Aorta (tissue), 5 donors: ENCODE measurements at places on chromosomes 7 and 10. TPM values are rescaled to one million over a fixed set of nuclear protein-coding genes. Genes with fewer than 3 reads are reported as not detected.

The FBXL13 gene
- 1.4 TPM for total RNA-seq

The PNLIPRP2 gene
- total RNA-seq = 1.2 TPM

The FRG2B gene
- not detected for total RNA-seq

The UCMA gene
- not detected for total RNA-seq

The FAM13C gene
- total RNA-seq = 8.1 TPM

The USP54 gene
- total RNA-seq = 45.7 TPM

The SMURF1 gene
- 37.1 TPM for total RNA-seq

The HOXA7 gene
- total RNA-seq = 9.3 TPM

The SPDYE2 gene
- not detected for total RNA-seq

The GIMAP8 gene
- 20.0 TPM for total RNA-seq

The MKI67 gene
- 4.2 TPM for total RNA-seq

The STRIP2 gene
- 0.58 TPM for total RNA-seq

The NRAP gene
- total RNA-seq = not detected

- DNase-seq = no peak
Measured at GRCh38 chr10:20582041-20582440, 315.1 kb downstream of the NEBL start.

- no peak for DNase-seq
Measured at GRCh38 chr7:5238500-5238899, 44.2 kb upstream of the SLC29A4 start.

DNA sequence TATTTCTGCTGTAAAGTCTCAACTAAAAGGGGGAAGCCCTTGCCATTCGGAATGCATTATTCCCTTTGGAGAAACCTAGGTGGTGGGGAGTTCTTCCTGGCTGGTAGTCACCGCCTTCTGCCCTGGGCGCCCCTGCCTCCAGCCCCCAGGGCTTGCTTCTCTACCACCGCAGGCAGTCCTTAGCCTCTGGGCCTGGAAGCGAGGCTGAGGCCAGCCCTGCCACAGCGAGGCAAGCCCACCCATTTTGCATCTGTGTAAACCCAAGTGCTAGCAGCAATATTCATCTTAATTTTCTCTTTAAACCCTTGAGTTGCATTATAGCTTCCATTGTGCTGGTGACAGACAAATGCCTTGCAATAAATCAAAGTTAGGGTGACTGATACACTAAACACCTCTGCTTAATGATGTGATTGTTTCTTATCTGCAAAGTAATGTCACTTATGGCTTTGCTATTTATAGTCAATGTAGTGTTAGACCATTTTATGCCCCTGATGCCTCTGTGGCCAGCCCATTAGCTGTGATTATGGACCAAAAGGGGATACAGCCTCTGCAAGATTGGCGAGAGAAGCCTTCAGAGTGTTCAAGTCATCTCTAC, 26.2 kb upstream of the MGMT start:
- no peak for DNase-seq

DNA sequence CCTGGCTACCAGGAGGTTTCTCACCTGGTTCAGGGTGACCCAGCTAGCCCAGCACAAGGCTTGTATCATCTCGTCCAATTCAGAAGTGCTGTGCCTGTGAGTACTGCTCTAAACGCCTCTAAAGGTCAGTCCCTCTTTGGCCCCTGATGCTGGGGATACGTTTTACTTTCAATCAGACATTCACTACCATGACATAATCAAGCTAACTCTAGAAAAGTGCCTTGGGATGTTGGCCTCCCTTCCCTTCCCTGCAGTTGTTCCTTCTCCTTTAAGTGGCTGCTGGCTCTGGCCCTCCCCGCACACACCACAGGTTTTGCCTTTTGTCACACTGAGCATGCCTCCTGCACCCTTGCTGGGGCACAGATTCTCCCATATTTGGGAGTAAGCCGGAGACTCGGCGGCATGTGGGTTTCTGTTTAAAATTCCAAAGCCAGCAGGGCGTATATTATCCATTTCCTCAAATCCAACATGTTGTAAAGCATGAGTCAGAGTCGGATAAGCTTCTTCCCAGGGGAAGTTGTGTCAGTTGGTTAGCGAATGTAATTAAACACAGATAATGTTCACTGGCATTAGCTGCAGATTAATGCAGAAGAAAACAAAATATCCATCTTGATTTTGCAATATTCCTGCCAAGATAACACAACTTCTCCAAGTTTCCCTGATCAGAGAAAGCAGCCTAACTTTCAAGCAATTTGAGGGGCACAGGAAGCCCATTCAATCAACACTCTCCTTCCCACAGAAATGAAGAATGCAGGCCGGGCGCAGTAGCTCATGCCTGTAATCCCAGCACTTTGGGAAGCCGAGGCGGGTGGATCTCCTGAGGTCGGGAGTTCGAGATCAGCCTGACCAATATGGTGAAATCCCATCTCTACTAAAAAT, 31.8 kb upstream of the VCL start:
- DNase-seq = peak; percentile 93

GRCh38 chr10:111110771-111111170, 33.9 kb downstream of the ADRA2A start:
- no peak for DNase-seq

DNA sequence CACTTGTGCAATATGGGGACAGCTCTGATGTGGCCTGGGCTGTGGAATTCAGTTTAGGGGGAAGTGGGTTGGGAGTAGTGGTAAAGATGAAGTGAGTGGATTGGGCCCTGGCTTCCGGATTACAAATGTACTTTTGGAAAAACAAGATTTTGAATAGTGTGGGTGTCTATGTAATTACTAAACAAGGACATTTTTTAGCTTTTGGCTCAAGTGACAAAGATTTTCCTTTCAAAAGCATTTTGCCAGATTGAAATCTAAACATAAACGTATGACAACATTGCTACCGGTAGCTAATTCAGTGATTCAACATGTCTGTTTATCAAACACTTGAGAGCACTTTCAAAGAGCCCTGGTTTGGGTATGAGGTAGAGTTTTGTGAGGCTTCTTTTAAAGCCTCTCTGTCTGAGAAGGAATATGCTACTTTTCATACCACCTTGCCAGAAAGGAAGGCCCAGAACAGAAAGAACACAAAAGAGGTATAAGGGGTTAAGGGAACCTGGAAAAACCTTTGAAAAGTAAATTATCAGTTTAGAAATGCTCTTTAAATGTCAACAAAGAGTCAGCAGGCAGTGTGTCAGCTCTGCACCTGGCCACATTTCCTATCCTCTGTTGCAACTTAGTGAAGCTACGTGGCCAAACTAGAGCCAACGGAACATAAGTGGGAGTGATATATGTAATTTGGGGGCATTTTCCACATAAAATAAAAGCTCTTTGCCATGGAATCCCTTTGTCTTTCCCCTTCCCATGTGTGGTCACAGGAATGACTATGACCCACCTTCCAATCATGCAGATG, 516.1 kb downstream of the NRG3 start:
- no peak for DNase-seq

DNA sequence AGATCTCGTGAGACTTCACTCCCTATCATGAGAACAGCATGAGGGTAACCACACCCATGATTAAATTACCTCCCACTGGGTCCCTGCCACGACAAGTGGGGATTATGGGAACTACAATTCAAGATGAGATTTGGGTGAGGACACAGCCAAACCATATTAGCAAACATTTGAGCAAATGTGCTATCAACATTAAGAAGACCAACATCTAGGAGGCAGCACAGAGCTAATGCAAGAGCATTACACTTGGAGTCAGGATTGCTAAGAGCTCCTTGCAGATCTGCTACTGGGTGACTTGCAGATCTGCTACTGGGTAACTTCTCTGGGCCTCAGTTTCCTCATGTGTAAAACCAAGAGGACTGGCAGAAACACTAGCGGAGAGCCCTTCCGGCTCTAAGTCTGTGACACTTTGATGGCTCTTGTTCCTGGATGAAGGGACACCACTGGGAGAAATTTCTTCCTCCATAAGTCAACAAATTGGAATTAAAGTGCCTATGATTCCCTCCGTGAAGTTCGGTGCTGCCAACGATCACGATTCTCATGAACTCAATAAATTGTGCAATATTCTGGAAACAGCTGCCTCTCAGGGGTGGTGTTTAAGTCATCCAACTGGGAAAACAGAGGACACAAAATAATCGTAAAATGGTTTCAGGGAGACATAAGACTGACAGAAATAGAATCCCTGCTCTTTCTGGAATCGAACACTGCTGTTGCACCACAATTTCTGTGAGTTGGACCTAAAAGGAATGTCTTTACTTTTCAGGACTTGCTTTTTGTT, 115.8 kb upstream of the ITGB1 start:
- no peak for DNase-seq

- DNase-seq = no peak
Measured at GRCh38 chr7:97405835-97406234, 288.3 kb downstream of the SDHAF3 start.

- no peak for DNase-seq
Measured at GRCh38 chr10:110507346-110507745, 9.6 kb downstream of the DUSP5 start.

- DNase-seq = no peak
Measured at GRCh38 chr10:8017277-8017676, 37.2 kb upstream of the GATA3 start.

DNA sequence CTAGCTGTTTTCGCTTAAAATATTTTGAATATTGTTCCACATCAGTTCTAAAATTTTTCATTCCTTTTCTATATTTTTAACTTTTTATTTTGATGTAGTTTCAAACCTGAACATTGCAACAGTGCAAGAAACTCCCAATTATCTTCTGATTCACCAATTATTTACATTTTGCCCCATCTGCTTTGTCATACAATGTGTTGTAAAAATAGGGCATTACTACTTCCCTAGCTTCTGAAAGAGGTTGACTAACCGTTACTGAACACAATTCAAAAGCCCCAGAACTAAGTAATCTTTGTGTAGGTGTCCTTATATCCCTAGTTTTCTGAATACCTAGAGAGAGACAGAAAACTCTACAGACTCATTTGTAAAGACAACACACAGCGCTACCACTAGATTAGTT, 86.7 kb downstream of the AVL9 start:
- DNase-seq = no peak

- DNase-seq = no peak
Measured at GRCh38 chr10:132494866-132495630, 42.5 kb upstream of the INPP5A start.

DNA sequence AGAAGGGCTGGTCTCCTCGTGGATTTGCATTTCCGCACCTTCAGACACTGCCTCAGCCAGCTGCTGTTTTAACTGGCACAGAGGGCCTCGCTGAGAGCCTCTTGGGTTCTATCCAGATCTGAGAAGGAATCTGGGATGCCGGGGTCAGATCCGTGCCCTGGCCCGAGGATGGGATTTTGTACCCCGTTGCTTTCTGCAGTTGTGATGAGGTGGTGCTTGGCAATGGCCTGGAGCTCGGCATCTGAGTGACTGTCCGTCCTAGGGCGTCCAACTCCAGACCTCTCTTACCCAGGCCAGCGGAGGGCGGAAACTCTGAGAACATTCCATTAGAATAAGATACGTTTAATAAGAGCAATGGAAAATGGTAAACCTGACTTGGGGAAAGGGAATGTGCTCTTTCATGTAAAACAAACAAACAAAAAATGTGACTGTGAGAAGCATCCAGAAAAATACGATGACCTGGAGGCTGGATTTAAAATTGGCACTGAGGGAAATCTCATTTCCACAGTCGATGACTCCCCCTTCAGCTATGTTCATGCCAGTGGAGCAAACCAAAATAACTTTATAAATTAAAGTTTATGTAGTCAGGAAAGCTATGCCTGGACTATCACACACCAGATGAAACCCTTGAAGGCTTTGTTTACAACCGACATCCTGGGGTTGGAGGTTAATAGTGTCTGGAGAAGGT, 39.6 kb downstream of the GRK5 start:
- DNase-seq = peak; percentile 82

GRCh38 chr10:43136995-43137716, 1.1 kb upstream of the CSGALNACT2 start:
- DNase-seq = no peak

DNA sequence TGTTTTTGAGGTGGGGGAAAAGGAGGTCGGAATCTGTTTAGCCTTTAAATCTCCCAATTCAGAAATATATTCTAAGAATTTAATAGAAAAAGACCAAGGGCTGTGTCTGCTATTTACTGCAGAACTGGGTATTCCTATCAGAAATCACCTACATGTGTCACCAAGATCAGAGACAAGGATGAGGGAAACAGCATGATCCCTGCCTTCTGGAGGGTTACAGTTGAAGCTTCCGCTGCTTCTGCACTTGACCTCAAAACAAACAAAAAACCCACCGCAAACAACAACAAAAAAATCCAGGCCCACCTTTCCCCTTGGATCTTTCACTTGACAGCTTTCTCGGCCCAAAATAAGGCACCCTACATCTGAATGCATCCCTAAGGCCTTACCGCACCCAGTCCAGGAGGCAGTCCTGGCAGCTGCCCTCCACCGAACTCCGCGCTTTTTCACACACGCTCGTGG, 750 bp upstream of the CDK14 start:
- no peak for DNase-seq

DNA sequence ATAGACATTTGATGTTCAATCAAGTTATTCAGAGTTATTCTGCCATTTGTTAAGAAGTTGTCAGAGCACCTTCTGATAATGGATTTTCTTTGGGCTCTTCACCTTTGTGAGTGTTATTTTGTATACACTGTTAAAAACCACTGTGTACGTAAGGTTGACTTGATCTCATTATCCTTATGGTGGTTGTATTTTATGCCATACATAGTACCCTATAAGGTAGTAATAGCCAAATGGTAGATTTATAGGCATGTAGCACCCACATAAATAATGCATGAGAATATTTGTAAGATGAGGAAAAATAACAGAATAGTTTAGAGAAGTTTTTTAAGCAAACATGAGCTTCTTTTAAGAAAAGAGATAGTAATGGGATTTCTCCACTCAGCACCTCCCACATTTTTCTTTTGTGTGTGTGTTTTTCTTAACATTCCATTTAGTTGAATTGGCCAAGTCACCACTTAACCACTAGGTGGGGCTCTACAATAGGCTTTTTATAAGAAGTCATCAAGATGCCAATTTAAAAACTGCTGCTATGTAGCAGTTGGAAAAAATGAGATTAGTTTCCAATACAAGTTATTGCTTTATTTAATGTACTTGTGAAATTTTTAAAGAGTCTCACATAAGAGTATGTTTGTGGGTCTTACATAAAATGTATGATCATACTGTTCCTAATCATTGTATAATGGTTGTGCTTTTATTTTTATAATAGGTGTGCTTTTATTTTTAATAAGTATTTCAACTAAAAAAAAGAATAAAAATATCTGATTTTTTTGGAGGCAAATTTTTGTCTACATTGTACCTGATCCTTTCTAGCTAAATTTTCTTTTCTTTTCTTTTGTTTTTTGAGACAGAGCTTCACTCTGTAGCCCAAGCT, 41.1 kb upstream of the STMP1 start:
- DNase-seq = no peak

DNA sequence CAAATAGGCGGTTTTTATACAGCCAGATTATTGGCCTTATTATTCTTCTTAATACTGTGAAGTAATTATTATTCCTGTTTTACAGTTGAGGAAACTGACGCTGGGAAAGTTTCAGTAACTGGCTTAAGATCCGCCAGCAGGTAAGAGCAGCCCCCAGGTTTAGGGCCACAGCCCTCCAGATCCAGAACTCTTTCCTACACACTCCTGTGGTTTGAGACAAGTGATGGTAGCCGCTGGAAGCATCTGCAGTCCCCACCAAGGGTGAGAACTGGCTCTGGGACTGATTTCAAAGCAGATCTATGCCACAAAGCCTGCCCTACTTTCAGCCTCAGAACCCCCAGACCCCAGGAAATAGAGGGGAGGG, 3.0 kb upstream of the UNC5B start:
- DNase-seq = no peak

GRCh38 chr10:121774404-121774803, 153.4 kb downstream of the ATE1 start:
- DNase-seq = no peak

- no peak for DNase-seq
Measured at GRCh38 chr10:60757420-60757895, 20.8 kb upstream of the CDK1 start.
